Posterior cingulate gyrus (tissue), 11 donors: ENCODE measurements at places on chromosomes 4 and X.
A peak's percentile ranks its signal among the peaks of the same experiment; 100 is the strongest.

GRCh38 chr4:55013431-55013955 is 111.9 kb downstream of the KDR start:
- DNase-seq: no peak

DNA sequence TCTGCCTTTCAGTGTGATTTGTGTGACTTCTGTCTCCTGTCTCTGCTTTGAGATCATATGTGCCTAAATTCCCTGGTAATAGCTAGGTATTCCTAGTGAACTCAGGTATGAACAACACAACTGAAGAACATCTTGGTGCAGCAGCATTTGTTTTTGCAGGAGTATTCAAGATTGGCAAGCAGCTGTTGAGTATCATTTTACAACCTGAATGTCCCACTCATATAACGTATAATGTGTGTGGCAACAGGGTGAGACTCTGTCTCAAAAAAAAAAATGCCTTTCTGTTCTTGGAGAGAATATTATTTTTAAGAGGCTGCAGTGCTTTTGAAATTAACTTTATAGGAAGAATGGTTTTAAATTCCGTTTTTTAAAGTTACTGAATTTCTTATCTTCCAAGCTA is 7.7 kb downstream of the LSM6 start:
- no peak for DNase-seq

GRCh38 chr4:128287871-128288688 is 467 bp upstream of the PGRMC2 start:
- peak; percentile 98 for DNase-seq

DNA sequence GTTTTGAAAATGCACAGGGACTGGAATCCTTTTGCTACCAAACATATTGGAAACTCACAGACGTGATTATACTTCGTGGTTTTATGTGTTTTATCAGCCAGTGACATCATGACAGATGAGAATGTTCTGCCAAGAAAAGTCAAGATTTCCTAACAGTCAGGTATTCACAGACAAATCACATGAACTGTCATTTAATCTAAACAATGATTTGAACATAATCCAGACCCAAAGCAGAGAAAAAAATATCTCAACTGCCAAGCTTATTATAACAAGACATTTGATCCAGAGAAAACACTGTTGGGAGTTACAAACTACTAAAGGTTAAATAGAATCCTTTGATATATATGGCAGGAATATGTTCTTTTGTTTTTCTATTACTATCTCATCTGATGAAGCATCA is 635.9 kb upstream of the FRG1 start:
- DNase-seq: no peak

GRCh38 chrX:111650845-111651244 is 30.1 kb upstream of the ALG13 start:
- no peak for DNase-seq

DNA sequence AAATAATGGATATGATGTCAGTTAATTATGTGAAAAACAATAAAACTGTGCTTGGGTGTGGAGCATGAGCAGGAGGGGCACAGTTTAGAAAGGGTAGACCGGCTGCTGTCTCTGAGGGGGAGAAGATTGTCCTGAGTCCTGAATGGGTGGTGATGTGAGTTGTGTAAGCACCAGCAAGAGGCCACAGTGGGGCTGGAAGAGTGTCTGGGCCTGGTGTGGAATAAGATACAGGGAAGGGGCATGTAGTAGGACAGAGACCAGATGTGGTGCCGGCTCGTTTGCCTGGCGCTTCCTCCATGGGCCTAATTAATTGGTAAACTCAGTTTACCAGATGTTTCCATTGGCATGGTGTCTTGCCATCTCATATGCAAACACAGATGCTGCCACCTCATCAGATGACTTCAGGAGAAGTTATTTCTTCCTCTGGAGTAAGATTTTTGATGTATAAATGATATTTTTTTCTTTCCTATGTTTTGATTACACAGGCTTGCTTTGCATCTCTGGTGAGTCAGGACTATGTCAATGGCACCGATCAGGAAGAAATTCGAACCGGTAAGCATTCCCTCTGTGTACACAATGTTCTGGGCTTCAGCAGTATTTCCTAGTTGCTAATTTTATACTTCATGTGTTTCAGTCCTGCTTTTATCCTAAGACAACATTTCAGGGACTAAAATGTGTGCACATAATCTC is 5.1 kb downstream of the MED28 start:
- DNase-seq: no peak

DNA sequence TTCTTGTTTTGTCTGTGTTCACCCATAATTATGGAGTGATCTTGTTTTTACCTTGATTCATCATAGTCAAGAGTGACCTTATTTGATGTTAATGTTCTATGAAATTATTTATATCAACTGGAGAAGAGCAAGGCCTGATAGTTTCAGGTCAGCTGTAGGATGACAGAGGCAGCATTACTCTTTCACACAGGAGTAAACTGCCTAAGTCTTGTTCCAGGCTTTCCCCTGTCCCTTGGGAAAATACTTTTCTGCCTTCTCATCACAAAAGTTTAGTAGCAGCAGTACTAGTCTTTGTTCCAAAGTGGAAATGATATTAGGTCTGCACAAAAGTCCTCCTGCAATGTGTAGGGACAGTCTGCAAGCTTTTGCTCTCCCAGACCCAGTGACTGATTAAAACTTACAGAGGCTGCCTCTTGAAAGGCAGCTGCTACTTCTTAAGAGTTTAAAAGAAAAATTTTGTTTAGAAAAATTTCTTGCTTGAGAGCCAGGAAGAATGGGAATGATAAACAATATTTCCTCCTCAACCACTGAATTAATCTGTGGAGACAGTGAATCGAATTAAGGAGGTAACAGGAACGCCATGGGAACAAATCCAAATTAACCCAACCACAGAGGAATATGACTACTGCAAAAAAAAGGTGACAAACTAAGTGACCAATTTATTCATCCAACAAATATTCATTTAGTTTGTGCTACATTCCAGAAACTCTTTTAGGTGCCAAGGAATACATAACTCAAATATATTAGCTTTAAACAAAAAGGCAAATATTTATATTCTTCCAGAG is 991.4 kb upstream of the PABPC4L start:
- no peak for DNase-seq

- no peak for DNase-seq
These were observed 360.2 kb downstream of the ZIC3 start for GRCh38 chrX:137926090-137926489.
